ENCODE measurements at places on chromosomes 1 and 21. TPM values are rescaled to one million over a fixed set of nuclear protein-coding genes. Genes with fewer than 3 reads are reported as not detected.

GRCh38 chr1:145720878-145721671 is 1.8 kb downstream of the CD160 start:
- no peak for DNase-seq

GRCh38 chr1:43577655-43578542 is 47.2 kb downstream of the PTPRF start:
- no peak for DNase-seq

DNA sequence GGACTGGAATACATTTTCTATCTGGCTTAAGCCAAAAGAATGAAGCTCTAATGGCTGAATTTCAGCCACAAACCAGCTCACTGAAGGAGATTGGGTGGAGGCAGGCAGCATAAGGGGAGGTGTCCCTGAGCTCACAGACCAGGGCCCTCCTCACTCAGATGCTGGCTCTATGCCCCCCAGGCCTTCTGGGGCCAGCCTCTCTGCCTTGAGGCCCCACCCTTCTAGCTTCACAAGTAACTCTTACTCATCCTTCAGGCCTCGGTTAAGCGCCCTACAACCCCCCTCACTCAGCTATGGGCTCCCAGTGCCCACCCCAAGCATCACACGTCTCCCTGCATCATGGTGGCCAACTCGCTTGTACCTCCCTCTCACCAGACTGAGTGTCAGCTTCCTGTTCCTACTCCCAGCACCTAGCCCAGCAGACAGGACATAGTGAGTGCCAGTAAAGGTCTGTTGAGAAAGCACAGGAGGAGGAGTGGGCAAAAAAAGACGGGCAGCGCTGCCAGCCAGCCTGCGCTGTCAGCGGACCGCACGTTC is 40.8 kb upstream of the GPR157 start:
- DNase-seq = no peak

- DNase-seq = no peak
Measured at GRCh38 chr21:25927195-25927880, 192.6 kb downstream of the GABPA start.

GRCh38 chr21:27403011-27403410 is 436.1 kb upstream of the ADAMTS5 start:
- DNase-seq = no peak

GRCh38 chr1:53135735-53136114 is 6.7 kb downstream of the SLC1A7 start:
- no peak for DNase-seq

ROR1 gene
- total RNA-seq = 5.9 TPM

PLA2G2F gene
- 4.2 TPM for total RNA-seq

UMODL1 gene
- total RNA-seq = not detected

SPRR2A gene
- 1.8 TPM for total RNA-seq
